Hematopoietic multipotent progenitor cell treated with erythropoietin and hydrocortisone succinate and interleukin-3 and kit ligand, for 8 days (in vitro differentiated cells): ENCODE measurements at places on chromosomes 2 and 18.

- no peak for DNase-seq
Measured at GRCh38 chr2:134866498-134867099, 28.2 kb downstream of the ACMSD start.

- no peak for DNase-seq
Measured at GRCh38 chr2:95372216-95372829, 30.2 kb upstream of the FAHD2A start.

DNA sequence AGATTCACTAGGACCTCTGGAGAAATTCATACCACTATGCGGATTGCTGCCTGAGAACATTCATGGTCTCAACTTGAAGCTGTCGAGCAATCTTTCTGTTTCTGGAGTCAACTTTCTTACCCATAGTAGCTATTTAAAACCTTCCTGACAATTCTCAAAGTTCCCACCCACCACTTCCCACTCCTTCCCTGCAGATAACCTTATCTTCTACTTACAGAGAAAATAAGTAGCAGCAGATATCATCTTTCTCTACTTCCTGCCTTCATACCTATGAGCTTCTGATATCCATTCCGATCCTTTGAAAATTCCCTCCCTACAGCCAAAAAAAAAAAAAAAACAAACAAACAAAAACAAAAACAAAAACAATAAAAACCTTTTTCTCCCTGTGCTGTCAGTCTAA lies 81.2 kb upstream of the CYRIA start:
- DNase-seq: peak; percentile 27

- DNase-seq: peak; percentile 26
Measured at GRCh38 chr2:156470975-156471583, 34.9 kb downstream of the GPD2 start.

DNA sequence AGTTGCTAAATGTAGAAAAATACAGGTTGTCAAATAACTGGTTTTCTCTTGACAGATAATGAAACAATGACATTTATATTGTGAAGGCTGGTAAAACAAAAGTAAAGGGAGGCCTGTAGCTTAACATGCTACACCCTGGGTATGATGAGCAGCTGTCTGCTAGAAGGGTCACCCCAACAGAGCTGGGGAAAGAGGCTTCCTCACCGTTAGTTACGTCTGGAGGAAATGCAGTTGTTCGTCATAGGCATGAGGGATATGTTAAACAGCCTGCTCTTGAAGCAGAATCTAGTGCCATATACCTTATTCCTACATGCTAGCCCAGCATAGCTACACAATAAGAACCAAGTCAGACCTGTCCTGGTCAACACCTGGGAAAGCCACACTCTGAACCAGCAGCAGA lies 49.9 kb downstream of the LPIN2 start:
- no peak for DNase-seq

DNA sequence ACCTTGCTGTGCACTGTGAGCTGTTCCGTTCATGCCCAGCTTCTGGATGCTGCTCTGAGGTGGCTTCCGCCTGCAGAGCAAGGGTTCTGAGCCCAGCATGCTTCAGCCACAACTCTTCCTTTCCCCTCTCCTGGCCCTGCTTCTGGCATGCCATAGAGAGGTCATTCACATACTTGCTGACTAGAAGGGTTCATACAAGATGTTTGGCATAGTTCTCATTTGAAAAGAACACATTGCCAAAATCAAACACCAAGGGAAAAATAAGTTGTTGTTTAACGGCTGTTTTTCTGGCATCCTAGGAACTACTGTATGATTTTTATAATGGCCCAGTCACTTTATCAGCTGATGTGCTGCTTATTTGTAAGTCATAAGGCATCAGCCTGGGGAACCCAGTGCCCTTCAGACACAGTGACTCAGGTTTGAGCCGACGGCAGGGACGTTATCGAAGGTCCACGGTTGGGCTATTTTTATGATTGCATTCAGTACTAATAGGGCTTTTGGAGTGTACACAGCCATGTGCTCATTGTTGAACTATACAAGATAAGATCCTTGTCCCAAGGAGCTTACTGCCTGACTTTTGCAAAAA lies 53.9 kb upstream of the CTAGE1 start:
- no peak for DNase-seq

DNA sequence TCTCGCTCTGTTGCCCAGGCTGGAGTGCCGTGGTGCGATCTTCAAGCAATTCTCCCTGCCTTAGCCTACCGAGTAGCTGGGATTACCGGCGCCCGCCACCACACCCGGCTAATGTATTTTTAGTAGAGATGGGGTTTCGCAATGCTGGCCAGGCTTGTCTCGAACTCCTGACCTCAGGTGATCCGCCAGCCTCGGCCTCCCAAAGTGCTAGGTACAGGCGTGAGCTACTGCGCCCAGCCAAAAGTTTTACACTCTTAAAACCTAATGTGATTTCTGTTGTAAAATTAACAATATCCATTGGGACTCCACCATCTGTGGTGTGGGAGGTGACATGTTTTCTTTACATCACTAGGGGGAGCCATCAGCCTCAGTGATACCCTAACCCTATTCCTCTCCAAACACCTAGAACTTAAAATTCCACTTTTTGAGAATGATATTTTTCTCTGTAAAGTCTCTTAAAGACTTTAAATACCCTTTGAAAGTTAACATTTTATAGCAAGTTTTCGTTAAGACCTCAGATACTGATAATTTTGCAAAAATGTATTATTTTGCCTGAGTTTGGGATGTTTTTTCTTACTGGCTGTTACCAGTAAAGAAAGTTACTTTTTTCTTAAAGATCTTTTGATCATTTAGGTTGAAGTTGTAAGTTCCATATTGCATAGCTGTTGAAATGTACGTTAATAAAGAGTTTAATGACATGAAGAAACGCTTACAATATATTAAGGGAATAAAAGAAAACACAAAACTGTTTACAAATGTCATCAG lies 11.6 kb upstream of the EIF2AK2 start:
- peak; percentile 63 for DNase-seq

- DNase-seq: peak; percentile 55
Measured at GRCh38 chr18:36769611-36770314, 59.0 kb downstream of the TPGS2 start.
